ENCODE measurements at places on chromosomes 6 and 20.
A peak's percentile ranks its signal among the peaks of the same experiment; 100 is the strongest.

- H3K36me3 ChIP-seq: no peaks in the 10 kb centered on the region
- no peak overlapping the region for H3K27ac ChIP-seq
- H3K27me3 ChIP-seq: no peaks in the 10 kb centered on the region
- no peak overlapping the region for H3K4me3 ChIP-seq
- DNase-seq: no peak
Measured at GRCh38 chr20:59725476-59726280, 121.3 kb downstream of the PHACTR3 start.

DNA sequence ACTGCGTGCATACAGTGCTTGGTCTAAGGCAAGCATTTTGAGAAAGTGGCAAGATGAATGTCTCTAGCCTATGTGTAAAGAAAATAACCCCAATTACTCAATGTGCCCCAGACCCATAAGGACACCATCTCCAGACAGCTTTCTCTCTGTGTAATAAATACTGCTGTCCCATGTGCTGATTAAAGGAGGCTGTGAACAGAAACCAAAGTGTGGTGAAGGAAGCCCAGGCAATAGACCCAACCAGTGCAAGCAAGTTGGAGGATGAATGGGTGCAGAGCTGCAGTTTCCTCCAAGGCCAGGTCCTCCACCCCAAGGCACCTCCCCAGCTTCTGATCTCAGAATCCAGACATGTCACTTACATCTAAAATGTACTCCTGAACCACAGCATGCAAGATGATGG is 60.6 kb downstream of the TRAM2 start:
- H3K27ac ChIP-seq: peak overlapping the region; percentile 4
- H3K27me3 ChIP-seq: no peaks in the 10 kb centered on the region
- peaks cover 41% of the 10 kb centered on the region for H3K4me1 ChIP-seq

DNA sequence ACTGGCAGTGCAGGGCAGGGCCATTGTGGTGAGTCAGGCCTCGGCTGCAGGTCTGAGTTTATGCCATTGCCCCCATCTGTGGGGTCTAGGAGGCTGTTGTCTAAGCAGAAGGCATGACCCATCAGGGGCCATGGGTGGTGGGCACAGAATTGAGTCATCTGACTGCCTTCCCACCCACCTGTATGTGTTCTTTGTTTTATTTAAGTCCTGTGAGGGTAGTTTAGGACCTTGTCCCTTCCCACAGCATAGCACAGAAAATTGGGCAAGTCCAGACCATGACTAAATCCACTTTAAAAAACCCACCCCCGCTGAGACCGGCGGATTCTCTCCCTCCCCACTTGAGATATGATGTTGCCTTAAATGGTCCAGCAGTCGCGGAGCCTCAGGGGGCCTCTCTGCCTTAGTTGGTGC is 40.3 kb downstream of the ERMARD start:
- no peak overlapping the region for H3K4me3 ChIP-seq
- no peaks in the 10 kb centered on the region for H3K36me3 ChIP-seq
- H3K27me3 ChIP-seq: no peaks in the 10 kb centered on the region
- no peak overlapping the region for H3K27ac ChIP-seq

DNA sequence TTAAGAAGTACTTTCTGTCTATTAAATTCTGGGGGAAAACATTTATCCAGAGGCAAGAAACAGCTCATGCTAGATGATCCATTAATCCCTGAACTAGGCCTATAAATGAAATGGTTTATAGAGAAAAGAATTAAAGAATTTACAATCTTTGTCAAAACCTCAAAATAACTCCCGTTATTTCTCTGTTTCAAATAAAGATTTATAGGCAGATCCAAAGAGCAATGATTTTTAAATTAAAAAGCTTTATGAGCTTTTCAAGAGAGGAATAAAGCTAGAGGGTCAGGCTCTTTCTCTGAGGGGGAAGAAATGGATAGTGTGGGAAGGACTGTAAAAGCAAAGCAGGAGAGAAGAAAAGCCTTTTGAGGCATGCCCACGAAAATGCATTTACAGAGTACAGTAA is 82.5 kb upstream of the OGFRL1 start:
- H3K4me3 ChIP-seq: no peak overlapping the region
- no peaks in the 10 kb centered on the region for H3K36me3 ChIP-seq
- H3K4me1 ChIP-seq: no peaks in the 10 kb centered on the region
- no peak overlapping the region for H3K27ac ChIP-seq

GRCh38 chr6:34236131-34236442 is 586 bp upstream of the HMGA1 start:
- H3K36me3 ChIP-seq: no peaks in the 10 kb centered on the region
- DNase-seq: no peak
- peak overlapping the region; percentile 62 for H3K27ac ChIP-seq

GRCh38 chr6:150646228-150646627 is 46.5 kb downstream of the PLEKHG1 start:
- H3K4me1 ChIP-seq: no peaks in the 10 kb centered on the region
- no peak for DNase-seq
- no peak overlapping the region for H3K4me3 ChIP-seq
- no peaks in the 10 kb centered on the region for H3K27me3 ChIP-seq

- DNase-seq: no peak
- H3K4me3 ChIP-seq: no peak overlapping the region
- no peak overlapping the region for H3K27ac ChIP-seq
- H3K27me3 ChIP-seq: no peaks in the 10 kb centered on the region
Measured at GRCh38 chr6:125392682-125393081, 90.9 kb upstream of the HDDC2 start.

- no peak overlapping the region for H3K27ac ChIP-seq
- H3K36me3 ChIP-seq: no peaks in the 10 kb centered on the region
- no peak overlapping the region for H3K4me3 ChIP-seq
- DNase-seq: no peak
- no peaks in the 10 kb centered on the region for H3K4me1 ChIP-seq
Measured at GRCh38 chr20:34260208-34260942, 19.2 kb downstream of the ASIP start.

- H3K36me3 ChIP-seq: no peaks in the 10 kb centered on the region
- no peaks in the 10 kb centered on the region for H3K4me1 ChIP-seq
- no peak overlapping the region for H3K4me3 ChIP-seq
Measured at GRCh38 chr6:170221753-170222400, 69.0 kb downstream of the DLL1 start.

DNA sequence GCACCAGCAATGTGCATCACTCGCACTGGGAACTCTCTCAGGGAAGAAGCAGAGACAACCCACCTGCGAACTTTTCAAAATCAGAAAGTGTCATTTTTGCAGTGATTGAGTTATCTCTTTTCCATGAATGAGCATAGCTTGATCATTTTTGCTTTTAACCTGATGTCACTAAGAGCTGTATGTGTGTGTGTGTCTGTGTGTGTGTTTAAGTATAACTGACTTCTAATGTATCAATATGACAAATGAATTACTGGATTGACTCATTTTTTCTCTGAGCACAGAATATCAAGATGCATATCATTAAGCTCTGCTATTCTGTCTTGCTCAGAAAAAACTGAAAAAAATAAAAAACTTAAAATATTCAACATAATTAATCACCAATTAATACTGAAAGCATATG is 548.9 kb upstream of the MARCKS start:
- no peak for DNase-seq
- H3K27me3 ChIP-seq: no peaks in the 10 kb centered on the region
- no peaks in the 10 kb centered on the region for H3K4me1 ChIP-seq
- no peak overlapping the region for H3K27ac ChIP-seq
- H3K36me3 ChIP-seq: no peaks in the 10 kb centered on the region
- no peak overlapping the region for H3K4me3 ChIP-seq

DNA sequence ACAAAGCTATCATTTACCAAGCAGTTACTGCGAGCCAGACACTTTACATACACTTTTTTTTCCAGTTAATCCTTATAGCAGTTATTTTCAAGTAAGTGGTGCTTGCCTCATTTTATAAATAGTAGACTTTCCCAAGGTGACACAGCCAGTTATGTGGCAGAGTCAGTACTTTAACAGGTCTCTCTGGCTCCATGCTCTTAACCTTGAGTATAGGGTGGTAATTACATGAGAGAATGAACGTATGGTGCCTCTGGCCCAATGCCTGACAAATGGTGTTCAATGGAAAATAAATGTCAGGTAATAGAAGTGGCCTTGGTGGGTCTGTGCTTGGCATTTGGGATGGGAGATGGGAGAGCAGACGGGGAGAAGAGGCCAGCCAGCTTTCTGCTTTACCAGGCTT is 316.3 kb downstream of the SLC35F1 start:
- no peak overlapping the region for H3K4me3 ChIP-seq
- no peak overlapping the region for H3K27ac ChIP-seq
- no peak for DNase-seq
- H3K36me3 ChIP-seq: no peaks in the 10 kb centered on the region
- no peaks in the 10 kb centered on the region for H3K4me1 ChIP-seq

GRCh38 chr20:36886859-36887751 is 11.2 kb downstream of the TLDC2 start:
- H3K27ac ChIP-seq: no peak overlapping the region
- H3K4me1 ChIP-seq: peaks cover 12% of the 10 kb centered on the region
- H3K27me3 ChIP-seq: no peaks in the 10 kb centered on the region

DNA sequence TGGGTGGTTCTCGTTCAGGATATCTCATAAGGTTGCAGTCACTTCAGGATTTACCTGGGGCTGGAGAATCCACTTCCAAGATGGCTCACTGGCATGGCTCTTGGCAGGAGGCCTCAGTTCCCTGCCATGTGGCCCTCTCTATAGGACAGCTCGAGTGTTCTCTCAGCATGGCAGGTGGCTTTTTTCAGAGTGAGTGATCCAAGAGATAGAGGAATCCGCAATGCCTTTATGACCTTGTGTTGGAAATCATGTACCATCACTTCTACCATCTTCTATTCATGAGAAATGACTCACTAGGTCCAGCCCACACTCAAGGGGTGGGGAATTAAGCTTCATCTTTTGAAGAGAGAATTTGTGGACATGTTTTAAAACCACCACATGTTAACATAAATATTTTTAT is 37.8 kb downstream of the PPP1R16B start:
- no peak overlapping the region for H3K27ac ChIP-seq
- no peaks in the 10 kb centered on the region for H3K27me3 ChIP-seq
- H3K4me1 ChIP-seq: no peaks in the 10 kb centered on the region
- H3K4me3 ChIP-seq: no peak overlapping the region
- H3K36me3 ChIP-seq: no peaks in the 10 kb centered on the region

- H3K27me3 ChIP-seq: no peaks in the 10 kb centered on the region
- H3K4me1 ChIP-seq: no peaks in the 10 kb centered on the region
- H3K36me3 ChIP-seq: no peaks in the 10 kb centered on the region
- no peak for DNase-seq
Measured at GRCh38 chr6:52632011-52632410, 38.9 kb upstream of the TMEM14A start.

DNA sequence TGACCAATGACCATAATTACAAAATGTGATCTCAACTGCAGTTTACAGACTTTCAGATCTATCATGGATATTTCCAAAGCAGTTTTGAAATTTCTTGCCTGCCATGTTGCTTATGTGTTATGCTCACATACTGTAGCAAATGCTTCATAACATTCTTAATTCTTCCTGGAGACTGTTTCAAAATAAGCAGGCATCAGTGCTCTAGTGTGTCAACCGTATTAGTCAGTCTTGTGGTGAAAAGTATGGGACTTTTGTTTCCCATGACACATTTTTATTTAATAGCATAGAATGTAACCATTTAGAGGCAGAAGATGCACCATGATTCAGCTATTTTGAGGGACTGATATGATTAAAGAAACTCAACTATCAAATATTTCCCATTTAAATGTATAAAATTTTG is 1.7 kb downstream of the POPDC3 start:
- DNase-seq: no peak
- H3K4me3 ChIP-seq: no peak overlapping the region
- H3K27me3 ChIP-seq: no peaks in the 10 kb centered on the region
- H3K27ac ChIP-seq: no peak overlapping the region
- no peaks in the 10 kb centered on the region for H3K36me3 ChIP-seq
- H3K4me1 ChIP-seq: no peaks in the 10 kb centered on the region

GRCh38 chr20:17059465-17059864 is 167.4 kb upstream of the PCSK2 start:
- H3K27me3 ChIP-seq: no peaks in the 10 kb centered on the region
- no peak overlapping the region for H3K27ac ChIP-seq

GRCh38 chr6:155200012-155200411 is 63.8 kb upstream of the CLDN20 start:
- peaks cover 12% of the 10 kb centered on the region for H3K4me1 ChIP-seq
- H3K36me3 ChIP-seq: no peaks in the 10 kb centered on the region
- no peaks in the 10 kb centered on the region for H3K27me3 ChIP-seq
- no peak for DNase-seq
- H3K4me3 ChIP-seq: no peak overlapping the region

- H3K36me3 ChIP-seq: no peaks in the 10 kb centered on the region
- H3K27ac ChIP-seq: peak overlapping the region; percentile 28
- H3K4me3 ChIP-seq: peak overlapping the region; percentile 58
- no peak for DNase-seq
Measured at GRCh38 chr6:52598123-52598823, 21.4 kb upstream of the TRAM2 start.

DNA sequence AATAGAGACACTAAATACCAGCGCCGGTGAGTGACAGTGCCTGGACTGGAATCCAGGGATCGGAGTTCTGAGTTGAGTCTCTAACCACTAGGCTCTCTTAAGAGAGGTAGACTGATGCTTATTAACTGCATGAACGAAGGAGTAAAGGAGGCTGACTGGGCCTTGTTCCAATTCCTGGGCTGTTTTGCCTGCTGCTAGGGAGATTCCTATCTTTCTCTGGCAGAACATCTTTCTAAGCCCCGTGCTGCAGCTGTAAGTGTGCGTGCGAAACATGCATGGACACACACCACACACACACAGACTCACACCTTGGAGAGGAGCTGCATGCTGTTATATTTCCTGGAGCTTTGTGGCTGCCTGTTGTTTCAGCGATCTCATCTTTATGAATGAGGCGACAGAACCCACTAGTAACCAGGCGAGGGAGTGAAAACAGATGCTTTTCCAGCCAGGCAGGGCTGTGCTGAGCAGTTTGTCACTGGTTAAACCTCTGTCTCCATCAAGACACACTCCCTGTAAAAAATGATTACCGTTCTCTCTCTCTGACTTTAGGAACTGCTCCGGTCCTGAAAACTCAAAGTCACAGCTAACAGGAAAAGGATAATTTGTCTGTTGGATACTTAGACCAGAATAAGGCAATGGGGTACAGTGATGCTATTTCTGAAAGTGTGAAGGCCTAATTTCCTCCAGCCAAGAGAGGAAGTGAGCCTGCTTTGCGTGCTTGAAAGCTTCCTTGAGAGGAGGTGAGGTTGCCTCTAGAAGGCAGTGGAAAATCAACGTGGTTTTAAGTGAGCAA is 157.4 kb upstream of the ZNF217 start:
- no peak overlapping the region for H3K4me3 ChIP-seq
- H3K27ac ChIP-seq: peak overlapping the region; percentile 14
- H3K4me1 ChIP-seq: peaks cover 8% of the 10 kb centered on the region
